CD14-positive monocyte (primary cell): ENCODE measurements at places on chromosomes 11 and 22. TPM values are rescaled to one million over a fixed set of nuclear protein-coding genes. Genes with fewer than 3 reads are reported as not detected.

The TSKU gene
- polyA plus RNA-seq, result not detected in 2 replicates

The GAL3ST1 gene
- not detected for polyA plus RNA-seq

The OVOL1 gene
- 0.08 TPM in 1 of 2 replicates, not detected in the other for polyA plus RNA-seq

The NXPE2 gene
- polyA plus RNA-seq, result not detected

The GPHA2 gene
- not detected for polyA plus RNA-seq

The CNIH2 gene
- 0.50 and 1.2 TPM in 2 replicates for polyA plus RNA-seq

The ARHGEF12 gene
- 0.32 and 0.87 TPM in 2 replicates for polyA plus RNA-seq

The TMEM132A gene
- polyA plus RNA-seq, result 0.31 TPM

The DTX4 gene
- 1.9 TPM for polyA plus RNA-seq

The CBY1 gene
- 1.7 TPM for polyA plus RNA-seq

The ROBO4 gene
- not detected for polyA plus RNA-seq

The GGTLC2 gene
- not detected for polyA plus RNA-seq

The CPT1A gene
- polyA plus RNA-seq, result 30.5 and 42.5 TPM in 2 replicates

The ACRV1 gene
- not detected for polyA plus RNA-seq

The DEFB131B gene
- not detected in 2 replicates for polyA plus RNA-seq

The SLC35F2 gene
- 0.10 and 0.25 TPM in 2 replicates for polyA plus RNA-seq

The CNGA4 gene
- 0.34 and 0.69 TPM in 2 replicates for polyA plus RNA-seq

The FAT3 gene
- polyA plus RNA-seq, result not detected

The CCDC179 gene
- polyA plus RNA-seq, result not detected in 2 replicates

The TEAD1 gene
- polyA plus RNA-seq, result not detected

The RBMXL2 gene
- not detected for polyA plus RNA-seq

The CDC42BPG gene
- polyA plus RNA-seq, result not detected
